Stimulated activated CD4-positive, alpha-beta T cell treated with anti-CD3 and anti-CD28 coated beads, TNF-alpha, amount 100 ng/mL, for 24 hours (primary cell): ENCODE measurements at places on chromosomes 7 and 10.

- DNase-seq = no peak
These were observed 37.4 kb downstream of the MACROH2A2 start for GRCh38 chr10:70090013-70090412.

GRCh38 chr7:148447221-148447849 is 143.2 kb upstream of the C7orf33 start:
- DNase-seq = no peak

GRCh38 chr7:130841416-130841815 is 107.4 kb upstream of the KLF14 start:
- DNase-seq = no peak

DNA sequence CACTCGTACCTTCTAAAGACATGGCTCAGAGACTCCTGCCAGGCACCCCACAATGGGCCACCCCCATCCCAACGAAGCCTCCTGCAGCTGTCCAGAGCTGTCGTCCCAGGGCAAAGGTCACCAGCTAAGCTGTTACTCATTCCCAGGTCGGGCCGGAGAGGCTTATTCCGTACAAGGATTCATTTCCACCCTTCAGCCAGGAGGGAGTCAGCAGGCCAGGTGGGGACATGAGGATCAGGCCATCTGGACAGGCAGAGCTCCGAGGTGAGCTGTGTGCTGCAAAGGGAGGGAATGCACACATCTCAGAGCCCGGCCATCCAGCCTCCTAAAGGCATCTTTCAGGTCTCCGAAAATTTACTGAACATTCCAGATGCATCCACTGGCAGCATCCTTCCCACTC is 63.9 kb upstream of the NANOS1 start:
- DNase-seq = no peak

- DNase-seq = no peak
These were observed 10.4 kb downstream of the ADAM8 start for GRCh38 chr10:133266056-133266795.

- DNase-seq = no peak
These were observed 18.1 kb downstream of the BAZ1B start for GRCh38 chr7:73504017-73504416.

GRCh38 chr7:11538751-11539299 is 293.2 kb downstream of the THSD7A start:
- no peak for DNase-seq

DNA sequence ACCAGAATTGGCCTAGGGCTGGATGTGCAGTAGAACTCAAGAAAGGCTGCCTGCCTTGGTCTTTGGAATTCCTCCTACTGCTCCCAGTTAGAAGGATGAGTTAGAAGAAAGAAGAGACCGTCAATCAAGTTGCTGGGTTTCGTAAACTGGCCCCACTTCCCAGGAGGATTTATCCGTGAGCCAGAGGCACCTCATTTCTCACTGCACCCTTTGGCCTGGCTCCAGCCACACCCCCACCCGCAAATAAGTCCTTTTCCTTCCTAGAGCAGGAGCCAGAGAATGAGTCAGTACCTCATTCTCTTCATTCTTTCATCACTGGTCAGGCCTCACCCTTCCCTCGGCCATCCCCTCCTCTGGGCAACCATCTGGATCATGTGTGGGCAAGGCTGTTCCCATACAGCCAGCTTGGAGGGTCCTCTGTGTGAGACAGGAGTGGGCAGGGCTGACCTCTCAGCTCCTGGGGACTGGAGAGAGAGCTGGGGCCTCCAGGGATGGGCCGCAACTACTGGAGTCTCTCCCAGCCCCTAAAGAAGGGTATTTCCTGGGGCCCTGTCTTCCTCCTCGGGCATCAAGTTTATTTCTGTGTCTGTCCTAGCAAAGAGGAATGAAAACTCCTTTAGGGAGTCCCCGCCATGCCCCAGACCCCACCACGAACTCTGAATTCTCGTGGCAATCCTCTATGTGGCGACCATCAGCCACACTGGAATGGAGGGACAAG is 87.2 kb upstream of the DUSP5 start:
- DNase-seq = no peak
